ENCODE measurements at places on chromosomes 2 and 18.

- no peak for DNase-seq
Observed at GRCh38 chr18:68275616-68276015, 439.3 kb downstream of the TMX3 start.

DNA sequence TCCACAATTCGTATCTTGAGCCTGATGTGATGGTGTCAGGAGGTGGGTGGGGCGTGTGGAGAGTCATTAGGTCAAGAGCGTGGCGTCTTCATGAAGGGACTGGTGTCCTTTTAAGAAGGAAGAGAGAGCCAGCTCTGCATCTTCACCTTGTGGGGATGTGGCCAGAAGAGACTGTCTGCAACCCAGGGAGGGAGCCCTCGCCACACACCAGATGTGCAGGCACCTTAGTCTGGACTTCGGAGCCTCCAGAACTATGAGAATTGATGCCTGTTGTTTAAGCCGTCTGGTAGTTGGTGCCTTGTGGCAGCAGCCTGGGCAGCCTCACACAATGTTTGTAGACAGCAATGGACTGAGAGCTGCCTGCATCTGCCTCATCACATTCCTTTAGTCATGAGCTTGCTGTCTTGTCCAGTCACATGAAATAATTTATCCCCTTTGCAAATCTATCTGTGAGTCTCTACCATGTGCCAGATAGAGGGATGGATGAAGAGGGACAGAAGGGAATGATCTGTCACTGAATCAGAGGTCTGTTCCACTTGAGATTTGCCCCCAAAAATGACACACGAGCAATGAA lies 61.0 kb downstream of the MYT1L start:
- DNase-seq: no peak

GRCh38 chr18:28167835-28168349 lies 9.0 kb downstream of the CDH2 start:
- DNase-seq: no peak

DNA sequence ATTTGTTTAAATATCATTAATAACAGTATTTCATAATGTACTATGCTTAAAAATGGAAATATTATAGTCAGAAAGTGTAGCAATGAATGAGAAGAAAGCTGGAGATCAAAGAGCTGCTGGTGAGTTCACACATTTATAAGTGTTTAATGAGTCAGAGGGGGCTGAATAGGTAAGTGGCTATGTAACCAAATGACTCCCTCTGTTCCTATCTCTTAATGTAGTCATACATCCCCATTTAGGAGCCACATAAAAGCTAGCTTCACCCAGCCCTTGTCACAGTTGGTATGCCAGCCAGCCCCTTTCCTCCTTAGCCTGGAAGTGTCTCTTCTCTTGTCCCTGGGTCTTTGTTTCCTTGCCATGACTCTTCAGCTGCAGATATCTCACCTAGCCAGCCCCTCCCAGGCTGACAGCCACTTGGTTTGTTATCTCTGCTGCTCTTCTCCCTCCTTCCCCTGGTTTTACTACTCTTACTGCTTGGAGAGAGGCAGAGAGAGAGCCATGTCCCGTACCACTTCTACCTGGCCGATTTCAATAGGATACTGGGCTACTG lies 438.6 kb upstream of the HNMT start:
- DNase-seq: no peak

GRCh38 chr2:146295080-146295670 lies 1549.7 kb upstream of the ACVR2A start:
- no peak for DNase-seq

GRCh38 chr2:149058936-149059335 lies 20.4 kb downstream of the LYPD6B start:
- no peak for DNase-seq

DNA sequence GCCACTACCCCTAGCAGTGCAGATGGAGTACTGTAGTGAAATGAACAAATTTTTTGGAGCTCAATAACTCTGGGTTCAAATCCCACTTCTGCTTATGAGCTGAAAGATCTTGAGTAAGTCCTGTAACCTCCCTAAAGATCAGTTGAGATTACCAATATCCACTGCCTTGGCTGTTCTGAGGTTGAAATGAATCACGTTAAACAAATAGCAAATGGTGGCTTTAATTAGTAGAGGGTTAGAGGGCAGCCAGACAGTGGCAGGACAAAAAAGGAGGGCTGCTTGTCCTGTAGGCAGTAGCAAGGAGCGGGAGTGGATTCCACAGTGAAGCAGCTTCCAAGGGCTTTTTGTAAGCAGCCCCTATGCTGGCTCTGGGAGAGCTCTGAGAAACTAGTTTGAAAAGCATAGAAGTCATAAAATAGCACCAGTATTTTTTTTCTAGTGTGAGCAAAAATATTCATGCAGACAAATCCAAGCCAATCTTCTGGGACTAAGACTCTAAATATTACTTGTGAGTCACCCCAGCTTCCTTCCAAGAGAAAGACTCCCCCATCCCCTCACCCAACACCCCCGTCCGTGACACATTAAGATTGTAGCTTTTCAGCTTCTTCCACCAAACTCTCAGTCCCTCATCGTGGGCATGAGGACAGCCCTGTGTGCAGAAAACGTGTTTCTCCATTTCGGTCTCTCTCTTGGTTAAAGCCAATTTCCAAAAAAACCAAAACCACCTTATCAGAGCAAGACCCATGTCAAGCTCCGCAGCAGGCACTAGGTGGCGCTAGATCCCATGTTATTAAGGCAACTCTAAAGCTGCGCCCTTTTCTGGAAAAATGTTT lies 123.5 kb upstream of the LGALSL start:
- DNase-seq: peak; percentile 89

GRCh38 chr2:178250429-178250828 lies 56.1 kb downstream of the OSBPL6 start:
- DNase-seq: no peak

- no peak for DNase-seq
Observed at GRCh38 chr2:10170256-10170655, 47.7 kb downstream of the RRM2 start.

DNA sequence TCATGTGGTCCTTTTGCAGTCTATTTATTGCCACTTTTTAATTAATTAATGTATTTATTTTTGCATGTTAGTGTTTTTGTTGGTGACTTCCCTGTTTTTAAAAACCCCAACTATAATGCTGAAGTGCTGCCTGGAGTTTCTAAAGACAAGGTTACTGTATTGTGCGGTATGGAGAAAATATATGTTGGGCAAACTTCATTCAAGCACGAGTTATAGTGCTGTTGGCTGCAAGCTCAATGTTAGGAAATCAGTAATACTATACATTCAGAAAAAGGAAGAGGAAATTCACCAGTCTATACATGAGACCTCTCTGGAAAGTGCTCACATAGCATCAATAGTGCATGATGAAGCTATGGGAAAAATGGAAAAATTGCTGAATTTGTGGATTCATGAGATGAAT lies 15.4 kb upstream of the RBMS1 start:
- no peak for DNase-seq

DNA sequence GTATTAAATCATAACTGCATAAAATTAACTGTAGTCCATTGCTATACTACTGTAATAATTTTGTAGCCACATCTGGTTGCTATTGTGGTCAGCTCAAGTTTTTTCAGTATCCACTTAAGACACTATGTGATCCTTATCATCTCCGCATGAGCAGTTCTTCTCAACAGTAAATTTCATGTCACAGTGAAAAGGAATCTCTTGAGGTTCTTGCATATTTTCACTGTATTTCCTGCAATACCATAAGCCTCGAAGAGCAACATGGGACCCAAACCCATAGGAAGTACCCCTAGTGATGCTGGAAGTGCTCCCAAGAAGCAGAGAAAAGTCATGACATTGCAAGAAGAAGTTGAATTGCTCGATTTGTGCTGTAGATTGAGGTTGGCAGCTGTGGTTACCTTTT lies 86.7 kb downstream of the LDLRAD4 start:
- no peak for DNase-seq

- DNase-seq: no peak
Observed at GRCh38 chr2:99072551-99072950, 69.0 kb upstream of the C2orf15 start.

GRCh38 chr2:19048593-19049266 lies 309.7 kb downstream of the OSR1 start:
- no peak for DNase-seq

- peak; percentile 24 for DNase-seq
Observed at GRCh38 chr2:25371253-25372241, 29.8 kb upstream of the DNMT3A start.

DNA sequence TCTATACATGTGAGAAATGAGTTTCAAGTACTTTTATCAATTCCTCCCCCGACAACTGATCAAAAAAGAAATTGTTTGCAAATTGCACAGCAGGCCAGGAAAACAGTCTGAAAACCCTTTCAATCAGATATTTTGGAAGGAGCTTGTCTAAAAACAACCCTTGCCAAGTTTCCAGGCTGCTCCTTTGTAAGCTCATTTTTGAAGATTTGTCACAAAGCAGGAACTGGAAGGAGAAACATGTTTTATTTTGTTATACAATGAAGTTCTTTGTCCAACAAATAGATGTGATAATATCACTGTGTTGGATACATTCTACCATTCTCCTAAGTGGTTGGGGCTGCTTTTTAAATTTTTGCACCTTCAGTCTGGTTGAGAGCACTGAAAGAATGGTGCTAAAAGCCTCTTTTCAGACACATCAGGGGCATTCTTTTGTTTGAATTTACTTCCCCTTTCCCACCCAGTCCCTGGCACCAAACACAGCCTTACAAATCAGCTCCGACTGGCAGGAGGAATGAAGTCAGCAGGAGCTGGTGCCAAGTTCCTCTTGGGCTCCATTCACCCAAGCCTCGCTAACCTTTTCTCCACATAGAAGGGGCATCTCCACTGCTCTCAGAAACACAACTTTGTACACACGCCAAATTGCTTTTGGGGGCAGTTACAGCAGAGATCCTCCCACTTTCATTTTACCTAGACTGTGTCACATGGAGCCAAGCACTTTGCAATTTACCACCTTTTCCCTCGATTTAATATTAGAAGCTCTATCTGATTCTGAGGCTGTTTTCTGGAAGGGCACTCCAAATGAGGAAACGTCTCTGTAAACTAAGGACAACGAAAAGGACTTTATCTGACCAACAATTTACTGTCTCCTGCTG lies 88.0 kb downstream of the C1D start:
- no peak for DNase-seq

DNA sequence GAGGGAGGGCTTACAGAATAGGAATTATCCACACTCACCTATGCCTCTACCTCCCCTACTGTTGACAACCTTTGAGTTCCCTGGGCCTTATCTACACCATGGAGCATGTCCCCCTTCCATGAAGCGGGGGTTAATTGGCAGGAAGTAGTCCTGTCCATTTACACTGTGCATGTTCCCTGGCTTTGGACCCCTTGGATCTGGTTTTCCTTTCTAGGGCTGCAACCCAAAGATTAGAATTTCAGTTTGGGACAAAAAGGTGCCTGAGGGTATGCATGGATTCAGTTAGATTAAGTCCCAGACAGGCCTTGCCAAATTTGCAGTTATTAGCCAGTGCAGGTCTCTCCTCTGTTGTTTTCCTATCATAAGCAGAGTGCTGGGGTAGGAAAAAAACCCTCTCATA lies 180.3 kb downstream of the CMPK2 start:
- no peak for DNase-seq

GRCh38 chr2:36792951-36793350 lies 96.4 kb downstream of the VIT start:
- DNase-seq: no peak

GRCh38 chr18:51668607-51669006 lies 471.1 kb upstream of the MEX3C start:
- DNase-seq: no peak

GRCh38 chr2:204152616-204153015 lies 216.1 kb downstream of the ICOS start:
- DNase-seq: no peak

DNA sequence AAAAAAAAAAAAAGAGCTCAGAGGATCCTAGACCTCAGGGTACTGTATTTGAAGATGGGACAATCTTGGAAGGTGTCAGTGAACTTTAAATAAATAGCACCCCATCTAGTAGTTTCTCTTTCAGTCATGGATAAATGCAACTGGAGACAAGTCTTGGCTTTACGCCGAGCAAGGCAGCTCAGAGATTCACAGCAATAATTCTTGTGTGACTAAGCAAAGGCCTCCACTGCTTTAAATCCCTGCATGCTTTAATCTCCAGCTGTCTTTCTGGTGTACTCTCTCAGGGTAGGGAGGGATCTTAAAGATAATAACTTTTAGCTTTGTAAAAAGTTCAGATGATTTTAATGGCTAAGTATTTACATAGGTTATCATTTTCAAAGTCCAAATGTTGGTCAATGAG lies 36.3 kb downstream of the NRXN1 start:
- no peak for DNase-seq

DNA sequence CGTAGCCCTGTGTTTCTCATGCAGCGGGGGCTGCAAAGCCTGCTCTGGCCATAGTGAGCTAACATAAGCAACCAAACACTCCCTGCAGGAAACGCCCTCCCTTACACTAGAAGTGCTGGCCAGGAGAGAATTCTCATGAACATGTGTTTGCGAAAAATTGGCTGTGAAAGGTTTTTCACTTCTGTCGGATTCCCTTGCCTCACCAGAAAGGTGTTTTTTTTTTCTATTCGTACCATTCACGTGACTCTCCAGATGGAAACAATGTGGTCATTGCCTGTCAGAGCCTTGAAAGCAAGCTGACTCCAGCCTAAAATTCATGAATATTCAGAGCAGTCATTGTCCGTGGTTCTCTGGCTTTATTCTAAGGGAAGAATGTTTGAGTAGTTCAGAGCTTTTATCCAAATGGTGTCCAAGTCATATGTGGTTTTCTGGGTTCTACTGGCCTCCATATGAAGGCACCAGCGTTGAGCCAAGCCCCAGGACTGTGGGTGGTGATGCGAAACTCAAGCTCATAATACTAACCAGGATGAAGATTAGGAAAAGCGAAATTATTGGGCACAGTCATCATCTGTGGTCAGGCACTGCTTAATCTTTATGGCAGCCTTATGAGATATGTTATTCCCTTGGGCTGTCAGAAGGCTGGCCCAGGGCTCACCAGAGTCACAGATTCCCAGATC lies 236.4 kb downstream of the ALPK2 start:
- no peak for DNase-seq

GRCh38 chr2:229375251-229375650 lies 104.2 kb upstream of the PID1 start:
- DNase-seq: no peak

DNA sequence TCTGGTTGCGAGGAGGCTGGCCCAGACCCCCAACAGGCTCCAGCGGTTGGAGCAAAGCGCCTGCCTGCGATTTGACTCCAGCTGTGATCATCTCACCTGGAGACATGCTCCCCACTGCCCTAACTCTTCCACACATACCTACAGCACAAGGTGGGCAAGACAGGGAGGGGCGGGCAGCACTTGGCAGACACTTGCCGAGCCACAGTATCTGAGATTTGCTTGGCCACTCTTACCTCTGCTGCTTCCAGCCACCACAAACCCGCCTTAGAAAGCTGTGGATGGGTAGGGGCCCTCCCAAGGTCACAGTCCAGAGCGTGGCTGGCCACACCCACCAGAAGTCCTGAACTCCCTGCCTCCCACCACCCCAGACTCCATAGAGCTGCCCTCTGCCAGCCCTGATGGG lies 8.2 kb downstream of the CYP26B1 start:
- DNase-seq: peak; percentile 18

- DNase-seq: no peak
Observed at GRCh38 chr2:237670641-237671040, 43.3 kb downstream of the LRRFIP1 start.

DNA sequence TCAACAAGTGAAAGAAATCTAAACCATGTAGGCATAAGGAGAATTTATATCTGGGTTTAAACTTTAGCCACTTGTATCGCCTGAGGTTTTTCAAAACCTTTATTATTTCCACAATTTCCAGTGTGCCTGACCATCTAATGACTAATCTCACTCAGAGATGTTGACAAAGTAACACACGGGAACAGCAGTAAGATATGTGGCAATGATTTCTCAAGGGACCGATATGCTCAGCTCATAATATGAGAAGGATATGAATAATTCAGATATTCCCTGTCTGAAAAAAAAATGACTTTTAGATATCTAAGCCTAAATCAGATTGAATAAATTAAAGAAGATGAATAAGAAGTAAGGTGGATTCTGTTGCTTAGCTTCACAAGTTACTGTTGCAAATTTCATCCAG lies 43.5 kb downstream of the TMEM163 start:
- DNase-seq: no peak
